AML-193 (cell line): ENCODE measurements at places on chromosomes 5 and 9.

DNA sequence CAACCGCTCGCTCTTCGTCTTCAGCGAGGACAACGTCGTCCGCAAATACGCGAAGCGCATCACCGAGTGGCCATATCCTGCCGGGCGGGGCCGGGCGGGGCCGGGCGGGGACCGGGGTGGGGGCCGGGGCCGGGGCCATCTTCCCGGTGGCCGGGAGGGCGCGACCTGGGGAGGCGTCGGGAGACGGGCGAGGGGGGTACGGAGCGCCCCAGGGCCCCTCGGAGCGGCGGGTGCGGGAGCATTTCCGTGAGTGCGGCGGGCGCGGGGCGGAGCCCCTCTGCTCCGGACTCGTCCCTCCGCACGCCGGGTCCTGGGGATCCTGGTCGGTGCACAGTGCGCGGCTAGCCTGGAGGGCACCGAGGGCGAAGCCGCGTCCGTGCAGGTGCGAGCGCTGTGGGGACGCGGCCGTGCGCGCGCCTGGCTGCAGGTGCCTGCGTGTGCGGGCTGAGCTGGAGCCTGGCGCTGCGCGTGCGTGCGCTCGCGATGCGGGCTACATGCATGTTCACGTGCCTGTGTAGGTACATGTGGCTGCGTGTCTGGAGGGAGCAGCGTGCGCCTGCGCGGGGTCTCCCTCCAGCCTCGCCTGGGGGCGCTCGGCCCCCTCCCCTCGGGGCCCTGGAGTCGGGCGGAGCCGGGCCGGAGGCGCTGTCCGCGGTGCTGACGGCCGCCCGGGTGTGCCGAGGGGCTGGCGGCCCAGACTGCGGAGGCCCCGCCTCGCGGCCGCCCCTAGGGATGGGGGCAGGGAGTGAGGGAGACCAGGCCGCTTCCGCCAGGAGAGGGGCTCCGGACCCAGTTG lies 762 bp downstream of the CACNA1B start:
- no peak for DNase-seq

- DNase-seq: no peak
Observed at GRCh38 chr9:99112750-99113413, 8.0 kb downstream of the TGFBR1 start.

GRCh38 chr9:22643541-22643940 lies 196.9 kb downstream of the DMRTA1 start:
- no peak for DNase-seq

GRCh38 chr5:2196989-2197619 lies 314.4 kb upstream of the IRX4 start:
- no peak for DNase-seq

GRCh38 chr5:56950626-56951125 lies 1.2 kb downstream of the MIER3 start:
- DNase-seq: no peak

GRCh38 chr5:1251678-1252580 lies 26.7 kb downstream of the SLC6A18 start:
- DNase-seq: no peak

GRCh38 chr5:107806705-107807104 lies 136.0 kb upstream of the EFNA5 start:
- DNase-seq: no peak

DNA sequence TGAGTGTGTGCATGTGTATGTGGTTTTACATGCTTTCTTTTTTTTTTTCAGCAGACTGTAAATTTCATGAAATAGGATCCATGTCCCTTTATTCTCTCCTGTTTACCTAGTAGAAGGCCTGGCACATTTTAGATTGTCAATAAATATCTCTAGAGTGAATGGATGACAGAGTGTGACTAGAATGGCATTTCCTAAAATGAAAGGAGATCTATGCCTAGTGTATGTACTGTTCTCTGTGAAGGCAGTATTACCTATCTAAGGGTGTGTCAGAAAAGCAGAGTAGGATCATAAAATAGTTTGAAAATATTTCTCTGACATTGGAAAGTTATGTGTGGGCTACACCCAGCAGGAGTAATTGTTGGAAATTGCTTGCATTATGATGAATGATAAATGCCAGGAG lies 1876.0 kb upstream of the C9orf72 start:
- DNase-seq: no peak

DNA sequence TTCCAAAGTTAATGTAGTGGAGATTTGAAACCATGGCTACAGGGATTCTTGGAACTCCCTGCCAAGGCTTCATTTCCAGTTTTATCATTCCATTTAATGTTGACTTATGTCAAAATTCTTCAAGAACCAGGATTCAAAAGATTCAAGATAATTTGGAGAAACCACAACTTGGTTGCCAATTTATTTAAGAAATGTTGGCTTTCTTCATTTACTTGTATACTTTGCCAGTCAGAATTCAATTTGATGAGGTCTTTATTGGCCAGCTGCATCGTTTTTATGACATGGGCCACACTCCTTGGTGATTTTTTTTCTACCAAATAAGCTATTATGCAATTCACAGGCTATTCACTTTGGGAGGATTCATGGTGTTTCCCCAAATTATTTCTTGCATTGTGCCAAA lies 53.1 kb upstream of the RASEF start:
- DNase-seq: no peak

DNA sequence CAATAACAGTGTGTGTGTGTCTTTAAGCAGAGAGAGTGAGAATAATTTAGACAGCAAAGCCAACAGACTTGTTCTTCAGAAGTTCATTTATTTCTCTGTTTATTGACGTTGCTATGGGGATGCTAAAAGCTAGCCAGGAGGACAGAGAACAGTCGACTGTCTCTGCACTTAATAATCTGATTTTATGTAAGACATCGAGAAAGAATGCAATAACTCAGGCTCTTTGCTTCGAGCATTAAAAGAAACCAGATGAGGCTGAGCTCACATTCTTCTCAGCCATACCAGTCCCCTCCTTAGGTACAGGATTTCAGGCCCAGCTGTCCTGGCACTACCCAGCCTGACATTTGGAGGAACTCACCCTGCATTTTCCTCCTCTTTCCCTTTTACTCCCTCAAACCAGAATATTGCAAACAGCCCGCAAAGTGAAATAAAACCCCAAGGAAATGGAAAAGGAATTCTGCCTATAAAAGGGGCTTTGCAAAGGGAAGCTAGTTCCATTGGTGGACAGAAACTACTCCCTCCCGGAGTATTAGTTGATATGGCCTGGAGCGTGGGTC lies 44.5 kb upstream of the DPYSL3 start:
- DNase-seq: no peak

- peak; percentile 23 for DNase-seq
Observed at GRCh38 chr9:92138157-92138959, 23.1 kb upstream of the SPTLC1 start.

DNA sequence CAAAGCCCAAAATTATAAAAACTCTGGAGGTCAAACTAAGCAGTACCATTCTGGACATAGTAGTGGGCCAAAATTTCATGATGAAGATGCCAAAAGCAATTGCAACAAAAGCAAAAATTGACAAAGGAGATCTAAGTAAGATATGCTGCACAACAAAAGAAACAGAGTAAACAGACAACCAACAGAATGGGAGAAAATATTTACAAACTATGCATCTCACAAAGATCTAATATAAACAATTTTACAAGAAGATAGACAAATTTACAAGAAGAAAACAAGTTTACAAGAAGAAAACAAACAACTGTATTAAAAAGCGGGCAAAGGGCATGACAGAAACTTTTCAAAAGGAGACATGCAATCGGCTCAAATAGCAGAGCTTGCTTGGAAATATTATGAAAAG lies 396.9 kb downstream of the CDH9 start:
- DNase-seq: no peak

- no peak for DNase-seq
Observed at GRCh38 chr5:173753307-173754168, 134.6 kb upstream of the CPEB4 start.

DNA sequence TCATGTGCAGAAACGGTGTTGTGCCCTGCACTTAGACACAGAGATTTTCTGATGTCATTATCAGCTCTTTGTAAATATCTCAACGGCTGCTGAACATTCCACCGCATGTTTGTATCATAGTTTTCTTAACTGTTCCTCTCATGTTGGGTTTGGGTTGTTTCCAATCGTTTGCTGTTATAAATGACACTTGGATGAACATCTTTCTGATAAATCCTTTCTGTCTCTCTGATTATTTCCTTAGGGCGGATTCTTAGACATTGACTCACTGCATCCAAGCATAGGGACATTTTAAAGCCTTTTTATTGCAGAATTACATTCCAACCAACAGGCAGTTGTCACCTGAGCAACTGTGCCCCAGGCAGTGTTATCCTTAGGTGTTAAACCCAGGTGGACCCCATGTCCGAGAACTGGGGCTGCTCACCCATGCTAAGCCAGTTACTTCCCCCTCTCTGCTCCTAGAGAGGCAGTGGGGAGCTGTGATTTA lies 28.5 kb downstream of the COL5A1 start:
- no peak for DNase-seq

DNA sequence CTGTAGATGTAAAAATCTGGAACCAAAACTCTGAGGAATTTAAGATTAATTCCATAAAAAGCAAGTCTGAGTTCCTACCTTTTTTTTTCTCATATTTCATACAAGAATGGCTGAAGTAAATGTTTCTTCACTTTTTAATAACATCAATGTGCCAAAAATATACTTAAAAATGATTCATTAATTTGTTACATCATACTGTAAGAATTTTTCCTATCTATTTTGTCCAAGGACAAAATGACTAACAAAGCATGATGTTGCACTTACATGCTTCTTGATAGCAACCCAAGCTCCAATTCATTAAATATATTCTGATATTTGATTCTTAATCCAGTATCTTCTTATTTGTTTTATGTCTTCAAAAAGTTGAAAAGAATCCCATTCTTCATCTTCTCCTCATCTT lies 988.3 kb downstream of the TLE1 start:
- no peak for DNase-seq

- no peak for DNase-seq
Observed at GRCh38 chr5:112986224-112986623, 9.6 kb downstream of the DCP2 start.

GRCh38 chr5:33257807-33258429 lies 182.8 kb upstream of the TARS1 start:
- DNase-seq: no peak

GRCh38 chr9:13278023-13278367 lies 1.5 kb downstream of the MPDZ start:
- no peak for DNase-seq

GRCh38 chr9:114185570-114186490 lies 30.5 kb downstream of the COL27A1 start:
- DNase-seq: no peak

DNA sequence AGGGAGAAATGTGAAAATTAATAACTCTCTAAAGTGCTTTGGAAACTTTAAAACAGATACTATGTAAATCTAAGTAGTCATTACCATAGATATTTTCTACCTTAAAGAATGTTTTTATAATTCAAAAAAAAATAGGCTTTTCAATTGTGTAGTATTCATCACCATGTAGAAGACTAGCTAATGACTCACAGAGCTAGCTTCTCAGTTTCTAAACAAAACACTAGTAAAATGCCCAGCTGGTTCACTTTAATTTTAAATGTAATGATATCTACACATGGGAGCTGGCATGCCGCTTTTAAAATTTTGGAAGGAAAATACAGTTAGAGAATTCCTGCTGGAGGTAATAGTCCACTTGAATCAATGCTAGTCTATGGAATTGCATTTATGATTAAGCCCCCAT lies 509.8 kb downstream of the CSNK1G3 start:
- DNase-seq: no peak

DNA sequence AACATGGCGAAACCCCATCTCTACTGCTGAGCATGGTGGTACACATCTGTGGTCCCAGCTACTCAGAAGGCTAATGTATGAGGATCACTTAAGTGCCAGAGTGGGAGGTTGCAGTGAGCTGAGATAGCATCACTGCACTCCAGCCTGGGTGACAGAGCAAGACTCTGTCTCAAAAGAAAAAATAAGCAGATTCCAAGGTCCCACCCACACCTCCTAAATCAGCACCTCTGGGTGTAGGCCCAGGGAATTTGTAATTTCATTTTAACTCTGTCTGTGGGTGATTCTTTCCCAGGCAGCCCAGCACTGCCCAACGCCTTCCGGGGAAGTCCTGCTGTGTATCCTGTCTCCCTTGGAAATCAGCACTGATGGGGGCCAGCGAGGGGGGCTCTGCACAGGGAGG lies 12.5 kb downstream of the CAMK2A start:
- no peak for DNase-seq

DNA sequence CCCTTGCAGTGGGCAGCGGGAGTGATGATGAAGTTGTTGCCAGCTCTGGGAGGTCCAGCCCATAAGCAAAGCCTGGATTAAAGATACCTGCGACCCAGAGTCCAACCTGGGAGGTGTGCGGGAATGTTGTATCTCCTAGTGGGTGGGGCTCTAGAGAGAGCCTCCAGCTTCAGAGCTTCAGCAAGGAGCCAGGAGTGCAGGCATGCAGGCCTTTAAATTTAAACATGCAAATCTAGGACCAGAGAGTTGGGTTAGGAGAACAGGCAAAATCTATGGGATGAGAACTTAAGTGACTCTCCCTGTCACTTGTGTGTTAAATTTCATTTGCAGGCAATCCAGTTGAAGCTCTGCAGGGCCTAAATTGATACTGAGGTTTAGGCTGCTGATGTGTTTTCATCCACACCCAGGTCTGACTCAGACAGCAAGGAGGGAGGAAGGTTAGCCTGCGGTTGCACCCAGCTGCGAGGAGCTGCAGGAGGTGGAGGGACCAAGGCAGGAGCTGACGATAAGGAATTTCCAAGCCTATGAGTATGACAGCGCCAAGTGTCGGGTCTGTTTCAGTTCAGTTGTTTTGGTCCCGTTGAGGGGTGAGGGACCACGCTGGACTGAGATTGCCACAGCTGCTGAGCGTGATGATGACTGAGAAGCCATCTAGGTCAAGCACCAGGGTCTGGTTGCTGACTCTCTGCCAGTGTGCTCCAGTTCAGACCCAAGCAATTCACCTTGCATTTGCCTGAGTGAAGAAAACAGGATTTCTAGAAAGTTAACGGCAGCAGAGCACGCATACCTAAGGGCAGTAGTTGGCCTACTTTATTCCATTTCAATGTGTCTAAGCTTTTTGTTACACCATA lies 243.0 kb downstream of the ICE1 start:
- no peak for DNase-seq

DNA sequence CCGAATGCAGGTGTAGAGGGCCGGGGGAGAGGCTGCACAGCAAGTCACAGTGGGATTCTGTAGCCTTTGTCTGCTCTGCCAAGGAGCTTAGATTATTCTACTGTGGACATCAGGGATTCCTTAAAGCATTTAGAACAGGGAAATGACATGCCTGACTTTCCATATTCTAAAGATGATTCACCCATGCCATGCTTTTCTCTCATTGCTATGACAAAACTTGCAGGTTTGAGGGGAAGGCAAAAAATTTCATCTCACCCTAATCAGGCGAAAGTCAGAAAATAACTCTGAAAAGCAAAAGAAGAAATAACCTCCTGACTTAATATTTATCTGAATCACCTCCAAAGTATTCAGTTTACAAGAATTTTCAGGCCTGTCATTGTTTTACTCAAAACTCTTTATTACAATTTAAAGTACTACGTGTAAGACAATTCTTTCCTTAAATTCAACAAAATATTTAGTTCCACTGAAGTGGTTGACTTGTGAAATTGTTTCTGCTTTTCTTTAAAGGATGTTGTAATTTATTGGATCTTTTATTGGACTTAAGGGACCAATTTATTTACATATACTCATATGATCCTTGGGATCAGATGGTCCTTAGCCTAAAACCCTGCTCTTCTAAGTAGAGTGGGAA lies 30.0 kb upstream of the GAS1 start:
- DNase-seq: no peak

- no peak for DNase-seq
Observed at GRCh38 chr5:147708708-147709107, 73.8 kb downstream of the JAKMIP2 start.

GRCh38 chr9:5531101-5531882 lies 21.0 kb downstream of the PDCD1LG2 start:
- no peak for DNase-seq

- no peak for DNase-seq
Observed at GRCh38 chr5:4479426-4479825, 660.7 kb upstream of the ADAMTS16 start.
